ENCODE measurements at places on chromosomes 4 and X.

- no peak for DNase-seq
Measured at GRCh38 chrX:112865464-112866025, 24.9 kb upstream of the AMOT start.

- DNase-seq: no peak
Measured at GRCh38 chr4:137532869-137533236, 559 bp upstream of the PCDH18 start.

DNA sequence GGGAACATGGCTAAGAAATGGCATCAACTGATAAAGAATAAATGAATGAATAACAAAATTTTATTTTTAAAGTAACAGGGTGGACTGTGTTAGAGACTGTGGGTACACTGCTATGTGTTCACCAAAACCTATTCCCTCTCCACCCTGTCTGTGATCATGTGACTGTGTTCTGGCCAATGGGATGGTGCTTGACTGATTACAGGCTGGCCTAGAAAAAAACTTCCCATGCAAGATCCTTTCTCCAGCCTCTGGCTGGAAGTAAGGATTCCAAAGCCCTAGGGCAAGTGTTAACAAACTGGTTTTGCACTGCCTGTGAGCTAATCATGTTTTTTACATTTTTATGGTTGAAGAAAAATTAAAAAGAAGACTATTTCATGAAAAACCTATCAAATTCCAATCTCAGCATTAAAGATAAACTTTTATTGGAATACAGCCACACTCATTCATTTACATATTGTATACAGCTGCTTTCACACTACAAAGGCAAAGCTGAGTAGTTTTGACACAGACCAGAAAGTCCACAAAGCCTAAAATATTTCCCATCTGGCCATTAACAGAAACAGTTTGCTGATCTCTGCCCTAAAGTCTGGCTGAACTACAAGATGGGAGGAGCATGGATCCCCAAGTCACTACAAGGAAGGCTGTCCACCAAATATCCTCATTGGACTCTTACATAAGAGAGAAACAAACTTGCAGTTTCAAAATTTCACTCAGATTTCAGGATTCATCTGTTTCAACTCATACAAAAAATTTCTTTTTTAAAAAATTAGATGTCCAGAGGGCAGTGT is 133.2 kb downstream of the ARHGAP6 start:
- no peak for DNase-seq

- no peak for DNase-seq
Measured at GRCh38 chr4:114694770-114695169, 96.2 kb downstream of the UGT8 start.

- no peak for DNase-seq
Measured at GRCh38 chrX:11954176-11954575, 184.1 kb upstream of the FRMPD4 start.

DNA sequence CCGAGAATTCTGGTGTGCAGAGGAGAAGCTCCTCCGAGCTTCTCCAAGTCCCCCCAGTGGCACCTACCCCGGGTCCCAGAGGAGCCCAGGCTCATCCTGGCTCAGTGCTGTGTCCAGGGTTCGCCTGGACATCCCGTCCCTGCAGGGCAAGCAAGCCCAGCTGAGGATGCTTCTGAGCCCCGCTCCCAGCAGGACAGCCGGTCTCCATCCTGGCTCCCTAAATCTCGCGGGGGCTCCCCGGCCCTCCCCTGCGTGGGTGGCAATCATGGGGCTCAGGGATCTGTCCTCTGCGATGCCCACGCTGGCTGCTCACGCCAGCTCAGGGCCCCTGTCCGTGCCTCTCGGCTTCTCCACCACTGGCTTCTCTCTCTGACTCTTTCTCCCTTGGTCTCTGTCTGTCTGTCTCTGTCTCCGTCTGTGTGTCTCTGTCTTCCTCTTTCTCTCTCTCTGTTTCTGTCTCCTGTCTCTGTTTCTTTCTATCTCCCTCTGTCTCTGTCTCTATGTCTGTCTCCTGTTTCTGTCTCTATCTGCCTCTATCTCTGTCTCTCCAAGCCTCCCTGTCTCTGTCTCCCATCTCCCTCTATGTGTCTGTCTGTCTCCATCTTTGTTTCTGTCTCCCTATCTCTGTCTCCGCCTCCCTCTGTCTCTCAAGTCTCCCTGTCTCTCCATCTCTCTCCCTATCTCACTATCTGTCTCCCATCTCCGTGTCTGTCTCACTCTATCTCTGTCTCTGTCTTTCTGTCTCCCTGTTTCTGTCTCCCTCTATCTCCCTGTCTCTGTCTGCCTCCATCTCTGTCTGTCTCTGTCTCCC is 27.8 kb upstream of the SLC25A6 start:
- no peak for DNase-seq

- DNase-seq: no peak
Measured at GRCh38 chrX:15973946-15974345, 119.3 kb upstream of the AP1S2 start.

- no peak for DNase-seq
Measured at GRCh38 chrX:70908541-70908940, at the start of gene TEX11. TSS of gene TEX11 (minus strand) at chrX:70908711. CDS start at chrX:70907789, 922 bp downstream.

- no peak for DNase-seq
Measured at GRCh38 chrX:115894087-115894486, 276.5 kb upstream of the AGTR2 start.

DNA sequence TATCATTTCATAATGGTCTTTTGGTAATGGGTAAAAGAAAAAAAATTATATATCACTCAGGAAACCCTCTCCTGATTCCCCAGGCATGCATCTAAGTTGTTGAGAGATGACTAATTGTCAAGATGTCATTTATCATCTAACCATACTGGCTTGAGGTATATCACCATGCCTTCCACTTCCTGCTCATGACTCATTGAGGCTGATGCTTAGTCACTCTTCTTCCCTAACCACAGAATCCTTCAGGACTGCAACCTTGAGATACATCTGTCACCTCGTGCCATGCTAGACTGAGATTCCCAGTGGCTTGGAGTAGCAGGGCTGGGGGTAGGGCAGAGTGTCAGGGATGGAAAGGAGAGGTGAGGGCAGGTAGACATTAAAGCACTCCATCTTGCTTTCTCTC is 782.5 kb upstream of the INTU start:
- no peak for DNase-seq

DNA sequence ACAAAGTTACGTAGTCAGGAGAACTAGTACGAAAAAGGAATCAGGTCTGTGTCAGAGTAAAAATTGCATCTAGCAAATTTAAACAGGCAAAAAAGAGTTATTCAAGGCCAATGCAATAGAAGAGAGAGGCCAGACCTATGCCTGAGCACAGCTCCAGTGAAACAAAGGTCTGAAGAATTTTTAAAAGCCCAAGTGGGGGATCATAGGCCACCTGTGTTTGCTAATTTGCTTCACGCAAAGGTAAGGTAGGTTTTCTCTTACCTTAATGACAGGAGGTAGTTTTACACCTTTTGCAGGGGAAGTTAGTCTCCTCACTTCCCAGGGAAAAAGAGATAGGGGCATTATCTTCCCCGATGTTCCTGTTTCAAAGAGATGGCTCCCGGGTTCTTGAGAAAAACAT is 448.6 kb upstream of the TECRL start:
- DNase-seq: no peak

- no peak for DNase-seq
Measured at GRCh38 chr4:147362938-147363337, 118.0 kb upstream of the EDNRA start.

DNA sequence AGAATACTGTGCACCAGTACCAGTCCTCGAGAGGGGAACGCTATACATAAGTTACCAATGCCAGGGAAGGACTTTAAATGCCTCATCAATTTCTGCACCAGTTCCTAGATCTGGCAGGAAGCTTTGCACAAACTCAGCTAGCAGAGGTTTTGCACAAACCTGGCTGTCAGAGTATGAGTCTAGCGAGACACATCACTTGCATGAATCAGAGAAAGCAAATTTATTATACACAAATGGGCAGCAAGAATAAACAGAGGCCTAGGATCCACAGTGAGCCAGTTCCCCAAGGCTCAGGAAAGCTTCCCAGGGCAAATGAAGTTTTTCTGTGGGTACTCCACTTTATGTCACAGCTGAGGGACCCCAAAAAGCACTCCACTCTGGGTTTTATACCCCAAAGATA is 523.5 kb downstream of the CFAP47 start:
- no peak for DNase-seq

GRCh38 chrX:56068274-56068758 is 163.8 kb upstream of the KLF8 start:
- DNase-seq: no peak

GRCh38 chrX:32118832-32119231 is 1047.0 kb upstream of the FTHL17 start:
- DNase-seq: no peak

GRCh38 chr4:99564921-99565320 is 1.1 kb upstream of the TRMT10A start:
- no peak for DNase-seq

DNA sequence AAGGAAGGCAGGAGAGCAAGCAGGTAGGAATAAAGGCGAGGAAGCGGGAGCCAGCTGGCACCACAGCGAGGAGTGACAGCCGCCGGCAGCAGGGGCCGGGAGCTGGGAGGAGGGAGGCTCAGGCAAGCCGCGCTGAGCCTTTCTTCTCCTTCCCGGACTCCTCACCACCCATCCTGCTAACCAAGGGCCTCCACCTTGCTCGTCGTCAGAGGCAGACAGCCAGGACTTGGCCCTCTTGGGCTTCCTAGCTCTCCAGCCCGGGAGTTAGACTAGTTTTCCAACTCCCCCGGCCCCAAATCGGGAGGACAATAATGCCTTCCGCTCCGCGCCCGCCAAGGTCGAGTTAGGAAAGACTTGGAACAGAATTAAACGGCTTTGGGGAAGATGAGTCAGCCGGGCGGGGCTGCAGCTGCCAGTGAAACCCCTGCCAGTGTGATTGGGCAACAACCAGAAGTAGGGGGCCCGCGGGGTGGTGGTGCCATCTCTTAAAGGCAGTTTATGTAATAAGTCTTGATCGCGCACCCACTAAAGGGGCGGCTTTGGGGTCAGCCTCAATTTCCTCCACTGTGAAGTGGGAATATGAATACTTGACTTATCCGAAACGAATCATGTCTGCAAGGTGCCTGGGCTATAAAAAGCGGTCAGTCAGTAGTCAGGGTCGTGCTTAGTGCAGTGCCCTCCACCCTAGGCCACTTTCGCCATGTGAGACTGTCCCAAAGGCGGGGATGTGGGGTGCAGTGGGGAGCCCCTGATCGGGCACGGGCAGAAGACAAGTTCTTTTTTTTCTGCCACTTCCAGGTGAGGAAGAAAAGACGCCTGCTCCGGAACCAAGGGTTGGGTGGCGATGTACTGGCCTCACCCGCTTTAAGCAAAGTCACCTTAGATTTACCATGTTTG is 6.7 kb upstream of the HSD17B10 start:
- DNase-seq: peak; percentile 37

- no peak for DNase-seq
Measured at GRCh38 chrX:109190542-109190941, 291.3 kb downstream of the GUCY2F start.

- DNase-seq: no peak
Measured at GRCh38 chr4:100430451-100430850, 87.4 kb downstream of the EMCN start.

GRCh38 chrX:106415276-106415895 is 196.4 kb upstream of the RADX start:
- DNase-seq: peak; percentile 17

DNA sequence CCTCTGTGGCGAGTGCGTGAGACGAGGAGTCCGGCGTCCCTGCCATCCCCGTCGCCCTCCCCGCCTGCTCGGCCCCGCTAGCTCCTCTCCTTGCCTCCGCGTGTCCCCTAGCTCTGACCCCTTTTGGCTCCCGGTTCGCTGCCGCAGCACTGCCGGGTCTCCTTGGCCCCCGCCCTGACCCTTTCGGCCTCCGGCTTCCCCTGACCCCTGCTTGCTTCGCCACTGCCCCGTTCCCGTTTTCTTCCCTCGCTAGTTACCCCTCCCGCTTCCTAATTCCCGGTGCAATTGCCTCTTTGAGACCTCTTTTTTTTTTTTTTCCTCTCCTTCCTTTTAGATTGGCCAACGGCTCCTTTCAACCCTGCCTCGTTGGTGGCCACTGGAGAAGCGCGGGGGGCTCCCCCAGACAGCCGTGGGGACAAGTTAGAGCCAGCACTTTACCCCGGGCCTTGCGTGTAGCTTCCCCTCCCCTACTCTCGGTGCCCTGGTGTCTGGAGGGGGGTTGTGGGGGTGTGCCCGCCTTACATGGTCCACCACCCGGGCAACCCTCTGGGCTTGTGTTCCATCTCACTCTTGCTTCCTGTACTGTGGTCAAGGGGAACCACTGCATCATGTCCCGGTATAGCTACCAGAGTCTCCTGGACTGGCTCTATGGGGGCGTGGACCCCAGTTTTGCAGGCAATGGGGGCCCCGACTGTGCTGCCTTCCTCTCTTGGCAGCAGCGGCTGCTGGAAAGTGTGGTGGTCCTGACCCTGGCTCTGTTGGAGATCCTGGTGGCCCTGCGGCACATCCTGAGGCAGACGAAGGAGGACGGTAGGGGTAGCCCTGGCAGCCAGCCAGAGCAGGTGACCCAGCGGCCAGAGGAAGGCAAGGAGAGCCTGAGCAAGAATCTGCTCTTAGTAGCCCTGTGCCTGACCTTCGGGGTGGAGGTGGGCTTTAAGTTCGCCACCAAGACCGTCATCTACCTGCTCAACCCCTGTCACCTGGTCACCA is 548 bp downstream of the TMEM164 start:
- no peak for DNase-seq

DNA sequence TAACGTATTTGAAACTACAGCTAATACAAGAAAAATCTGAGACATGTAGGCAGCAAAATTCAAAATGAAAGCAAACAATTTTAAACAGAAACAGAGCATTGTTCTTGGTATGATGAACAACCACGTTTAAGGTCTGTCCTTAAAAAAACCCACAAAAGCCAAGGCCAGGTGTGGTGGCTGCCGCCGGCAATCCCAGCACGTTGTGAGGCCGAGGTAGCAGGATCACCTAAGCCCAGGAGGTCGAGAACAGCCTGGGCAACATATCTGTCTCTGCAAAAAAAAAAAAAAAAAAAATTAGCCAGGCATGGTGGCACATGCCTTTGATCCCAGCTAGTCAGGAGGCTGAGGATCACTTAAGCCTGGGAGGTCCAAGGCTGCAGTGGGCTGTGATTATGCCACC is 13.7 kb downstream of the RWDD4 start:
- DNase-seq: no peak

DNA sequence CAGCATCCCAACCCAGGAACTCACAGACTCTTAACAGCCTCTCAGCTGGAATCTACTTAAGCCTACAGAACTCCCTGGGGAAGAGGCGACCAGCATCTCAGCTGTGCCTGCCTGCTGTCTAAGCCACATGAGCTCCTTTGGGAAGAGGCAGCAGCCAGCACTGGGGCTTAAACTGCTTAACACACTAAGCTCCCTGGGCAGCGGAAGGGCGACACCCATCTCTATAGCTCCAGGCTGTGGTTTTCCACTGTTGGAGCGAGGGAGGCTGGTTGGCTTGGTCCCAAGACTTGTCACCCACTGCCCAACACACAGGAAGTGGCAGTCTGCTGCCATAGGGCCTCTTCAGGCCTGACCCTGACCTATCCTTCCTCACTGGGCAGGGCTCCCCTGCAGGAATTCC is 1544.1 kb upstream of the ADGRL3 start:
- no peak for DNase-seq

DNA sequence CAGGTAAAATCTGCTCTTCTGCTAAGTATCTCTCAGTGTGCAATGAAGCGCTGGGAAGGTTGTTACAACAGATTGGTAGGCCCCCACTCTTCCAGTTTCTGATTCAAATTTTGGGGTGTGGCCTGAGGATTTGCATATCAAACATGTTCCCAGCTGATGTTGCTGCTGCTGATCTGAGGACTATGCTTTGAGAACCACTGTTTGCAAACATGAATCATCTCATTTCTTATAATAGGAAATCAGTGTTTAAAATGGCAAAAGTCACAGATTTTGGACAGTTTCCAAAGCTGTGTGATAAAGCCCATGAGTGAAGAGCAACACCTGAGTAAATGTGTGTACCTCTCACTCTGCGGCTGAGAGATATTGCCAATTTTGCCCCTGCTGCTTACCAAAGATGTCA is 36.2 kb upstream of the NDNF start:
- DNase-seq: no peak
